ENCODE measurements at places on chromosomes 7 and 10.

- DNase-seq = no peak
Measured at GRCh38 chr10:20596065-20596755, 300.9 kb downstream of the NEBL start.

DNA sequence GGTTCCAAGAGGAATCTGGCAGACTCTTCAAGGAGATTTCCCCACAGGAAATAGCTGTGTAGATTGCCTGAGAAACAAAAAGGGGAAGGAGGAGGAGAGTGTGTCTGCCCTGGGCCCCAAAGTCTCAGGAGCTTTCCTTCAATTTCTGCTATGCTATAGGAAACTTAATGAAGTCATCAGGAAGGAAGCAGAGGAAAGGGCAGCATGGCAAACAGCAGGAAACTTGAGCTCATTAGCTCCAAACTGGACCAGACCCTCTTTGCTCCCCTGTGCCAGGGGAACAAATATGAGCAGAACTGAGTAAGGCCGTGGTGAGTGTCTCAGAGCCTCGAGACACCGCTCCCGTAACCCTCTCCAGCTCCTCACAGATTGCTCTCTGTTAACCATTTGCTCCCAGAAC lies 4.8 kb upstream of the KCNIP2 start:
- DNase-seq = no peak

DNA sequence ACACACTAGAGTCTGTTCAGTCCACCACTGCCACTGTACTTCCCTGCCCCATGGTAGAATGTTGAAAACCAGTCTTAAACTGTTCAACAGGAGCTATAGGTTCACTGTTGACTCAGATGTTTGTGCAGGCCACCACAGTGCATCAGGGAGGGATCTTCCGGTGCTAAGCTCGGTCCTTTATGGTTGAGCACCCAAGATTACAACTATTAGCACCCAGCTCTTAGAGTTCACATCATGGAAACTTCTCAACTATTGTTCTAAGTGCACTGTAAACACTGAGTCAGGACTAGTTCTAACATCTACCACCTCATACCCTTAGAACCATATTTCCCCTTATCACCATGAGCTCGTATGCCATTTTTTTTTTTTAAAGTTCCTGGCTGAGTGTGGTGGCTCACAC lies 97.1 kb upstream of the MXI1 start:
- no peak for DNase-seq

GRCh38 chr7:30046127-30046770 lies 18.0 kb downstream of the PLEKHA8 start:
- DNase-seq = no peak

DNA sequence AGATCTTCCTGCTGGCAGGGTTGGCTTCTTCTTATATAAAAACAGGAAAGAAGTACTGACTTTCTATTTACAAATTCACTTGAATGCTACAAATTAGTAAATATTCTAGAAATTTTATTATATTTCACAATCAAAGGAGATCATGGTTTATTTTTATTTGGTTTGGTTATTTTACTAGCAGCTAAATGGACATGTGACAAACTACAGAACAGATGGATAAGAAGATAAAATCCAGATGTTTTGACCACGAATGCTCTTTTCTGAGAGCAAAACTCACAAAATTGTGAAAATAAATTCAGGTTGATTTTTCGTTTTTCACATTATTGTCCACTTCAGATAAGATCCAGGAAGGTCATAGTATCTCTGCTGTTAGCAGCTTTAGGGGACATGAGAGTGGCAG lies 55.4 kb downstream of the CACNA2D1 start:
- DNase-seq = no peak

GRCh38 chr10:77042706-77043419 lies 594.7 kb downstream of the KCNMA1 start:
- no peak for DNase-seq

- DNase-seq = no peak
Measured at GRCh38 chr10:24465891-24466818, 257.2 kb downstream of the KIAA1217 start.

GRCh38 chr10:17075533-17076359 lies 53.9 kb downstream of the CUBN start:
- DNase-seq = no peak

DNA sequence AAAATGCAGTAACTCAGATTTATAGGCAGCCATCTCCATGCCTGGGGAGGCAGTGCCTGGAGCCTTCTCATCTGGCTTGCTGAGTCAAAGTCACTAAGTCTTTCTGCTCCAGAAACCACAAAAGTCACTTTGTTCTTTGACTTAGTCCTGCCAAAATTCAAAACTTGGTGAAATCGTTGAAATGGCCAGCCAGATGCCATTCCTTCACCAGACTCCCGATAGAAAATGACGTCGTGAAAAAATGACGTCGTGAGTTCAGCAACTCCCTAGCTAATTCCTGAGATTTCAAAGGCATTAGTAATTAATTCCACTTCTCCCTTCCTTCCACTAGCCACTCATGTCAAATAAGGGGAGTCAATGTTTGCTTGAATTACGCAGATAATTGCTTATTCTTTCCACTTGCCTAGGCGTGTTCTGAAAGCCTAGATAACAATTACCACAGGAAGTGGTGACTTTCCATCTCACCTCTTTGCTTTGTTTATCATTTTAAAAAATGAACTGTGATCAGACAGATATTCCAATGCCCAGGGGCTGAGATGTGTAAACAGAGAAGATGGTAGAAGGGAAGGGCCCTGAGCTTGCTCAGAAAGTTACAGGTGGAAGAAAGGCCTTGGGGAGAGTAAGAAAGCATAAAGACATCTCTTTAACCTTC lies 48.5 kb upstream of the OSBPL3 start:
- no peak for DNase-seq

DNA sequence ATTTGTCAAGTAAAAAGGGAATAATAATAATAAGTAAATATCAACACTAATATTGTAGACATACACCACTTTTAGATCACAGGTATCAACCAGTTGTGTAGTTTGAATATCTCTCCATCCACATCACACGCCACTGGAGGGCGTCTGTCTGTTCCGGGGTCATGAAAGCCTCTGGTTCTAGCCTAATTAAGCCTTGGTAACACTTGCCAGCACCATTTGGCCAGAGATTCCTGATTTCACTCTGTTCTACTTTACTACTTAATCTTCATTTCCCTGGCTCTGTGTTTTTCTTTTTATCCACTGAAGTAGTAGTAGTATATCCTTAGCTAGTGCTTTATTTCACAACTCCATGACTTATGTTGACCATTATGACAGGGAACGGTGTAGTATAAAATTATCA lies 285.6 kb upstream of the POM121L12 start:
- no peak for DNase-seq

DNA sequence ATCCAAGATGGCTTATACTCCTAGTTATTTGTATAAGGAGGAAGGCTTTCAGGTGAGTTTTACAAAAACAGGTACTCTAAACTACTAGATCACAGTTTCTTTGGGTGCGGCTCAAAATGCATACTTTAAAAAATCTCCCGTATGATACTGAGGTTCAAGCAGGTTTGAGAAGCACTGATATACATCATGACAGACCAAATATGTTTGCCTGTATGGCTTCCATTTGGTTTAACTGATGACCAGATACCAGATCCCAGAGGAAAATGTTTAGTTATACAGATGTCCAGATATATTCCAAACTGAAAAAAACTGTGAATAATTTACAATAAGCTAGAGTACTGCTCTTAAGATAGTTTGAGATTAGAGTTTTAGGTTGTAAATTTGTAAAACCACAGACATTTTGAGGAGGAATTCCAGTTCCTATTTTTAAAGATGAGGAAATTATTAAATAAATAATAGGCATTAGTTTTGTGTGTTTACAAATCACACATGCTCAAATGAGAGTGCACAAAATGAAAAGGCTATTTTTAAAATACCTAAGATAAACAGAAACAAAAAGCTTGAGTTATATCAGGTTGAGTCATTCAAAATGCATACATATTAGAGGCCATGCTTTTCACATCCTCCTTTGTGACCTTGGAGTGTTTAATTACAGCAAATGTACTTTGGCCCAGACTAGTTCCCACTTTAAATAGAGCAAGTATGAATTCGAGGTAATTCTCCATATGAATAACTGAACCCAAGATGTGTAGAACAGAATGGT lies 60.5 kb downstream of the SEMA3C start:
- DNase-seq = no peak

- DNase-seq = no peak
Measured at GRCh38 chr10:78972160-78972946, 96.4 kb upstream of the ZMIZ1 start.

- no peak for DNase-seq
Measured at GRCh38 chr7:131774419-131775220, 218.2 kb upstream of the PODXL start.

DNA sequence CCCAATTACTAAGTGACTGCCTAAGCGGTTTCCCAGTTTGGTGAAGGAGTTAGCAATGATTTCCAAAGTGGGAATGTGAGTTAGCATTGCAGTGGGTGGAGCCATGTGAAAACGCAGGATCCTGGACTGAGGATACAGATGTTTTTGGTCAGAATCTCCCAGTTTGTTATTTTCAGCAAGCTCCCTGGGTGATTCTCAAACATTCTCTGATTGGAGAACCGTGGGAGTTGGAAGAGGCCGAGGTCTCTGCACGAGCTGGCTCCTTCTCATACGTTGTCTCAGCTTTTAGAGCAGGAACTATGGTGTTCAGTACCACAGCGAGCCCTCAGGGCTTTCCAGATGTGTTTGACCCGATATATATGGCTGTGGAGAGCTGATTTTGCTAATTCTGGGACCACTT lies 396.5 kb upstream of the NPVF start:
- no peak for DNase-seq
